ENCODE measurements at places on chromosomes 3 and 15.

DNA sequence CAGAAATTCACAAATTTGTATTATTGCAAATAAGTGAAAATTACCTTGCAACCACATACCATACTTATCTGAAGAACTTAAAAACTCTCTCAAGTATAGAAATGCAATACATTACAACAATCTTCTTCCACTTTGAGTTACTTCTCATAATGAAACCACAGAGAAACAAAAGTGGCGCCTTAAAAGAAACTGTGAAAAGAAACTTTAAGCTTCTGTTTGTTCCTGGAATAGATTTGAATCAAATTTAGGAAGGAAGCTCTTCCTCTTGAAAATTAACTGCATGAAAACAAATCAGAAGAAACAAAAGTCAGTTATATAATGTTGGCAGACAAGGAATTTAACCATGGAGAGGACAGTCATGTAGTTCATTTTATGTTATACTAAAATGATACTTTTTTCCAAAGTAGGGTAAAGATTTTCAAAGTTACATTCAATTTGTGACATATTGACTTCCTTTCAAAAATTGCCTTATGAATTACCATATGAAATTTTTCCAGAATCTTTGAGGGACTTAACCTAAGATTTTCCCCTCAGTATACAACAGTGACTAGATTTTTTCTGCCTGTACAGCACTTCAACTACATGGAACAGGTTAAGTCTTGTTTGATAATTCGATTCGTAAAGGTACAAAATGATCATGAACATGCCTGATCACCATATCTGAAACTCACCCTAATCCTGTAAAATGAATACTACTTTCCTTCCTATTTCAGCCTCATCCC lies 57.6 kb upstream of the TNFSF10 start:
- DNase-seq: no peak

GRCh38 chr15:84821501-84822021 lies 4.4 kb downstream of the ALPK3 start:
- no peak for DNase-seq

DNA sequence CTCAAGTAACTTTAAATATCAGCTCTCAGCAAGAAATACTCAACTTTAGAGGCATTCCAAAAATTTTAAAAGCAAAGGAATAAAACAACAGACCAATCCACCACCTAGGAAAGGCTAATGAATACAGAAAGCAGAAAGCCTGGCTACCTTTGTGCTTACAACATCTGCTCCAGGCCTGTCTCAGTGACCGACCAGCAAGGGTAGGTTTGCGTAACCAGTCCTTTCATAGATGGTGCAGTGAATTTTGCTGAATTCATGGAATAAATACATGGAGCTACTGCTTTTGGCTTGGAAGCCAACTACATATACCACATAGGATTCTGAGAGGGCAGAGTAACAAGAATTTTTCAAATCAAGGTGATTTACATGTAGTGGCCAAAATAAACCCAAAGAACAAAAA lies 27.2 kb downstream of the ETV5 start:
- no peak for DNase-seq

- no peak for DNase-seq
These were observed 38.6 kb downstream of the FBXL2 start for GRCh38 chr3:33315826-33316225.

GRCh38 chr3:179745716-179746115 lies 92.9 kb downstream of the USP13 start:
- DNase-seq: no peak

DNA sequence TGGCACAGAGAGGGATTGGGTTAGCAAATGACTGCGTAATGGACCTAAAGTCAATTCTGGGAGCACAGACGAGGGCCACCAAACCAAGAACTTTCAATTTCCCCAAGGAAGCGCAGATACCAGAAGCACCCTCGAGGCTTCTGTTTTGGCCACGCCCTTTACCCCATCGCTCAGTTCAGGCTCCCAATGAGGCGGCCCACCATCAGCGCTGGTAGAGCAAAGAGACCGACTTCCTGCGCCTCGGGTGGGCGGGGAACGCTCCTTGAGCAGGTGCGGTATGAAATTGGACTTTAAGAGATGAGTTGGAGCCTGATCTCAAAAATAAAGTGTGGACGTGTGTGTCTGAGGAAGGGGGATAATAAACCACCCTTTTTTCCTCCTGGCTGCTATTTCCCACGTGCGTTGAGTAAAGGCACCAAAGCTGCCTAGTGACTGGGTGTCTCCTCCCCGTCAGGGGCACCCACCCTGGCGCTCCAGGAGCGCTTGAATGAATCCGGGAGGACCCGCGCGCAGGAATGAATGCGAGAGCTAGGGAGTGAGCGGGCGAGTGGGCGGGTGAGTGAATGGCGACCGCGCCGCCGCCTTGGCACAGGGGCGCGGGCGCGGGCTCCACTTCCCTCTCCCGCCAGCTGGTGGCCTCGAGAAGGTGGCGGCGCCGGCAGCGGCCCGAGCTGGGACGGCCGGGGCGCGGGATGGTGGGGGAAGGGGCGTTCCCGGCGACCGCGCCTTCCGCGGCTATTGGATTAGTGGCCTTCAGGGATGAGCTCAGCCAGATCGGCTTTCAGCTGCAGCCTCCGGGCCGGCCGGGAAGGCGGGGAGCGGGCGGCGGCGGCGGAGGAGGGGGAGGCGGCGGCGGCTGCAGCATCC lies at the start of gene SPSB4:
Gene SPSB4, plus strand, starts transcription at position 772 of the 867 bp plus-strand sequence. CDS start 14,758 bp downstream, outside the sequence.
- no peak for DNase-seq

- DNase-seq: no peak
These were observed 84.5 kb downstream of the ATP2B2 start for GRCh38 chr3:10420745-10421475.

DNA sequence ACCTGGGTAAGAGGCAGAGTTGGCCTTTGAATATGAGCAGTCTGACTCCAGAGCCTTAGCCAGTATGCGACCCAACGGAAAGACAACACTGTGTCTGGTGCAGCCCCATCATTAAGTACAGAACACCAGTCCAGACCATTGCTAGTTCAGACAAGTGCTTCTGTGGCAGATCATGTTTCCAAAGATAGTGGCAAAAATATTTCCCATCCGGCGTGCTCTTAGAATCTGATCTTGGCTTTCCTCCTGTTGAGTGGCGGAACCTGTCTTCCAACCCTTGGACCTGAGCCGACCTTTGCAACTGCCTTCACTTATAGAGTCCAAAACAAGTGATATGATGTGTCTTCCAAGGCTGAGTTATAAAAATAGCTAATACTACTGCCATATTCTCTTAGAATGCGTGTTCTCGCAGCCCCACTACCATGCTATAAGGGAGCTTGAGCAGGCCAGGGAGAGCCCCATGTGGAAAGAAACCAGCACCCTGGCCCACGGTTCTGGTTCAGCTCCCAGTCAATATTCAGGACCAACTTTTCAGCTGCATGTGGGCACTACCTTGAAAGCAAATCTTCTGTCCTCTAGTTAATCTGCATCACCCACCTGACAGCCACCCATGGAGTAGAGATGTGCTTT lies 322.4 kb upstream of the SLCO3A1 start:
- DNase-seq: no peak

- DNase-seq: no peak
These were observed 167.1 kb downstream of the VPS13C start for GRCh38 chr15:61893146-61893545.

- no peak for DNase-seq
These were observed 60.2 kb downstream of the VPS8 start for GRCh38 chr3:184872200-184872599.

- no peak for DNase-seq
These were observed 22.6 kb downstream of the PDHB start for GRCh38 chr3:58411036-58411435.

DNA sequence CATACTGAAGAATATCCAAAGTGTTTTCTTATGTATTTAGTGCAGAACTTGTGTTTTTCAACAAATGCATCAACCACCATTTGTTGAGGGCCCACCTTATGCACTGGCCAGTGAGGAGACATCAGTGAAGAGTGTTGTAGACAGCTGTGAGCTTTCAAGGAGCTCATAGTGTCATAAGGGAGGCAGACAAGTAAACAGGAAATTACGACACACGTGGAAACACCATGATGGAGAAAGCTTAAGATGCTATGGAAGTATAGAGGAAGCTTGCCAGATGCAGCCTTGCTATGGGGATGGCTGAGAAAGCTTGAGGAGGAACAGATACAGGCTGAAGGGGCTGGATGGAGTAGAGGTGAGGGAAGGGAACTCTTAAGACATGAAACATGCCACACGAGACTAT lies 50.8 kb upstream of the PSMD6 start:
- no peak for DNase-seq

GRCh38 chr3:76514836-76515235 lies 525.1 kb upstream of the ROBO2 start:
- no peak for DNase-seq

DNA sequence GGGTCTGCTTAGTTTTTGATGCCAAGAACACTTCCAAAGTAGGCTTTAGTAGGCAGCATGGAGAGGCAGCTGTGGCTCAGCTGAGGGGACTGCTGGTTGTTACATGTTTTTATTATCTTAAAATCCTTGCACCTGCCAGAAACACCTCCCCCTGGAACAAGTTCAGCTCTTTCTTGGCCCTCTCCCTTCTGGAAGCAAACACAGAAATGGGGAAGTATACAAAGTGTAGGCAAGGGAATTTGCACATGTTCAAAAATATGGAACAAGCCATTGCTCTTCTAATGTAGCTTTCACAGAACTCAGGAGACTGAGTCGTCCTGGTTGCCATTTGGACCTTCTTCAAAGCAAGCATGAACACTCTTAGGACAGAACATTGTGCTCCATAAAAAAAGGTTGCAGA lies 169.1 kb upstream of the SEMA6D start:
- no peak for DNase-seq

DNA sequence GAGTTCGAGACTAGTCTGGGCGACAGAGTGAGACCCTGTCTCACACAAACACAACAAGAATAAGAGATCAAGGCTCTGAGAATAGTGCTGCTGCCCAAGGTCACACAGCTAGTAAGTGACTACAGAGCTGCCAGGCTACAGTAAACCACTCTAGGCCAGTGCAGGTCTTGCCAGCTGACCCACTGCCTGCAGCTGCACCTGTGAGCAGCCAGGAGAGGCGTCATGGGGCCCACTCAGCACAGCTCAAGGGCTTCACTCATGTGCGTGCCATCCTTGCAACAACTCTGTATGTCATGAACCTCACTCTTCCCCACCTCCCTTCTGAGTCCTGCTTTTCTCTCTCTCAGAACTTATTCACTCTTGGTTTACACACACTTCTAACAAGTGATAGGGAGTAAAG lies 176.7 kb downstream of the SMAD6 start:
- DNase-seq: no peak

DNA sequence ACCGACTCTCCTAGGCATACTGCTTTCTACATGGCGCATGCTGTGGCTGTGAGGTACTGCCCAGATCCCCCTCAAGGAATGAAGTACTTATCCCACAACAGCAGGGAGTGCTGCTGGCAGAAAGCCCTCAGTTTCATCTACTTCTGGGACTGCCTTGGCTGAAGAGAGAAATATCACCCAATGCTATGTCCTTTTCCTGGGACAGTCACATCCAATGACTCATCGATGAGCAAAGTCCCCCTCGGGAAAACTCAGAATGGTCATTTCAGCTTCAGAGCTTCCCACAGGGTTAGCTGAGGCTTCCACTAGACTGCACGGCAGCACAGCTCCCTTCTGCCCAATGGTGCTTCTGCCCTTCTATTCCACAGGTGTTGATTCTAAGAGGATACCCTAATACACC lies 3.6 kb upstream of the NMD3 start:
- no peak for DNase-seq

GRCh38 chr3:129101370-129102138 lies 20.1 kb downstream of the RAB43 start:
- DNase-seq: no peak

DNA sequence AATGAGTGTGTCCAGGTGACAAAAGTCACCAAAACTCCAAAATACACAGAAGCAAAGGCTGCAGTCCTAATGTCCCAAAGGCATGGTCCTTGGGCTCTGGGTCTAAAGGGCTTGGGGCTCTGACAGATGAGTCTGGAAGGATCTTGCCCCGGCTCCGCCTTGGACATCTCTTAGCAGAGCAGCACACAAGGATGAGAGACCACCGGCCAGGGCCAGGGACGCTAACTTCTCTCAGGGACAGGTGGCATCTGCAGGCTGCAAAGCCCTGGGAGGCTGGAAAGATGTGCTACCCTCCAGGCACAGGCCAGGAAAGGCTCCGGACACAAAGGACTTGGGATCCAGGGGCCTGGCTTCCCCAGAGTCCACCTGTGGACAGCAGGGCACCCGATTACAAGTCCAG lies 14.1 kb upstream of the SHISA5 start:
- no peak for DNase-seq

GRCh38 chr15:100740138-100740537 lies 137.7 kb downstream of the ASB7 start:
- no peak for DNase-seq

GRCh38 chr3:34782871-34783270 lies 856.5 kb upstream of the ARPP21 start:
- DNase-seq: no peak

DNA sequence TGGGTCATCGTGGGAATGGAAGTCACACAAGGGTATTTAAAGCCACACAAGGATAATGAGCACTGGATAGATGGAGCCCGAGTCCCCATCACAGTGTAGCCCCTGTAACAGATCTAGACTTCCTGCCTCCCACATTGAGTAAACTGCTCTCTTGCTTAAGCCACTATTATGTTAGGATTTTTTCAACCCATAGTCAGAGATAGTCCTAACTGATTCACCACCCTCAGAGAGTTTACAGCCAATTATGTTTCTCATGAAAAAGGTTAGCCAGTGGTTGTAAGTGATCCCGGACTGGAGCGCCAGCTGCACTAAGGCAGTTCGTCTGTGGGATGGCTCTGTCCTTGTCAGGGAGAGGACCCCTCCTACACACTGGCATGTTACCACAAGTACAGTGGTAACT lies 77.0 kb downstream of the KLF13 start:
- no peak for DNase-seq

DNA sequence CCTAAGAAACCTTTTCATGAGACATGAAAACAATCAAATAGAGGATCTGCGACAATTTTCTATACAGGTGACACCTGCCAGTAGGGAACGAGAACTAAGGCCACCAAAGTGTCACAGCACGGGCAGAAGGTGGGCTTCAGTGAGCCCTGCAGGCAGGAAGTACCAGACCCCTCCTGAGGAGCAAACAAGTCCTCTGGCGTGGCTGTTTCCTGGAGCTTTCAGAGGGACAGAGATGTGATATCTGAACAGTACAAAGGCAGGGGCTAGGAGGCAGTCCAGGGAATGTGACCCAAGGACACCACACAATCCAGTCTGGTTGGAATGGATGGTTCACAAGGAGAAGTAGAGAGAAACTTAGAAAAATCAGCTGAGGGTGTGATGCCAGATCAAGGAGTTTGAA lies 16.8 kb downstream of the POMGNT2 start:
- DNase-seq: no peak

GRCh38 chr3:43180027-43180426 lies 74.1 kb upstream of the POMGNT2 start:
- DNase-seq: no peak
